ENCODE measurements at places on chromosomes 7 and 10.
A peak's percentile ranks its signal among the peaks of the same experiment; 100 is the strongest.

- H3K4me1 ChIP-seq, result peaks cover 1% of the 10 kb centered on the region
- no peaks in the 10 kb centered on the region for H3K27me3 ChIP-seq
- DNase-seq, result no peak
- peaks cover 23% of the 10 kb centered on the region for H3K36me3 ChIP-seq
- peak overlapping the region; percentile 42 for H3K27ac ChIP-seq
Measured at GRCh38 chr10:96641396-96642295, 54.8 kb upstream of the TM9SF3 start.

DNA sequence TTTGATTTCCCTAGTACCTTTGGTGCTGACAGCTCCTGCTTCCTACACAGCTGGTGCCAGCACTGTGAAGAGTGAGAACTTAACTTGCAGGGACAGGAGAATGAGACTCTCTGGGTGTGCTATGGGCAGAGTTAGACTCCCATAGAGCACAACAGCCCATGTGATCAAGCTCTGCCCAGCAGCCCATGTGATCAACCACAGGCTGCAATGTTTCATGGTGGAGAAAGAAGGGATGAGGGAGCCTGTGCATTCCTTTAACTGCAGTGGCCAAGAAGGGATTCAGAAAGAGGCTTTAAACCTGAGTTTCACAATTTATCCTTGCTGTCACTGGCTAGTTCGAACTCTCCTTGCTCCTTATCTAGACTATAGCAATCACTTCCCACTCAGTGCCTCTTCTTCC lies 10.0 kb upstream of the MEST start:
- no peak for DNase-seq
- no peak overlapping the region for H3K27ac ChIP-seq
- no peaks in the 10 kb centered on the region for H3K36me3 ChIP-seq
- peaks cover 16% of the 10 kb centered on the region for H3K4me1 ChIP-seq

- no peak overlapping the region for H3K27ac ChIP-seq
- DNase-seq, result no peak
- no peaks in the 10 kb centered on the region for H3K27me3 ChIP-seq
Measured at GRCh38 chr7:81583090-81583489, 186.8 kb downstream of the HGF start.

DNA sequence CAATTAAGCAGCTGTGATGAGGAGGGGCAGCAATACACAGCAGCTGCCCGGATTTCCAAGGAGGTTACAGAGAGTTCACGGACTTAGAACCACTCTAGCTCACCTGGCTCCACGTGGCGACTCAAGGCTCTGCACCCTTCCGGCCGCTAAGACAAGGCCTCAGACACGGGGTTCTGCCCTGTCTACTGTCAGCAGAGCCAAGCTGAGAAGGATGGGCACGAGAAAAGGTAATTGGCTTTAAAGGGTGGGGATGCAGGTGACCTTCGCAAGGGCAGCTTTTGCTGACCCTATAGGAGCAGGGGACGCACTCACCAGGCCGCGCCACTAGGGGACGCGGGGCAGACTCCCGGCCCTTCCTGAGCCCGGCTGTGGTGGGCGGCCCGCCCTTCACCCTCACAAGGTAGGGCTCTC lies 152.4 kb downstream of the KIF20B start:
- H3K4me1 ChIP-seq, result no peaks in the 10 kb centered on the region
- DNase-seq, result no peak
- H3K4me3 ChIP-seq, result no peak overlapping the region
- no peak overlapping the region for H3K27ac ChIP-seq

- H3K4me1 ChIP-seq, result peaks cover 20% of the 10 kb centered on the region
- DNase-seq, result peak; percentile 68
- H3K4me3 ChIP-seq, result peak overlapping the region; percentile 22
- H3K27ac ChIP-seq, result no peak overlapping the region
- peaks cover 99% of the 10 kb centered on the region for H3K27me3 ChIP-seq
- H3K36me3 ChIP-seq, result peaks cover 10% of the 10 kb centered on the region
Measured at GRCh38 chr10:101141616-101142532, 10.8 kb downstream of the TLX1 start.

DNA sequence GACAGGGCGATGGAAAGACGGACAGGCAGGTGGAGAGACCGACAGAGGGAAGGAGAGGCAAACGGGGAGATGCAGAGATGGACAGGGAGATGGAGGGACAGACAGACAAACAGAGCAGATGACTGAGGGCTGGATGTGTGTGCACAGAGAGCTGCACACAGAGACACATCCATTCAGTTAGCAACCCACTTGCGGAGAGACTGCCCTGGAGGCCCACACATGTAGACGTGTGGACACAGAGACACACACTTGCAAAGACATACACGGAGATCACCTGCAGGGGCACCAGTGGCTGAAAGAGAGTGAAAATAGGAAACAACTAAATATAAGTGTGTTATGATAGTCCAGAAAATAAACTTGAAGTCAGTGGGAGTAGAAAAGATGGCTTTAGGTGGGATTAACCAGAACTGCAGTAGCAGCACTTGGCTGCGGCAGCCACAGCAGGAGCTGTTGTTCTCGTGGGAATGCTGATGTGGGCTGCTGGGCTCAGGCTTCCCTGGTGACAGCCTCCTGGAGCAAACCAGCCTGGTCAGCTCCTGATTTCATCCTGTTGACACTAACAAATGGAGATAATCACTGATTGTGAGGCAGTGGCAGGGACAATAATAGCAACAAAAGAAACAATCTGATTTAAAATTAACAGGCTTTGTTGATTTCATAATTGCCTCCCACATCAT lies 134.1 kb downstream of the CCNY start:
- no peaks in the 10 kb centered on the region for H3K27me3 ChIP-seq
- no peaks in the 10 kb centered on the region for H3K36me3 ChIP-seq
- no peak overlapping the region for H3K27ac ChIP-seq
- H3K4me1 ChIP-seq, result peaks cover 45% of the 10 kb centered on the region
- DNase-seq, result no peak

DNA sequence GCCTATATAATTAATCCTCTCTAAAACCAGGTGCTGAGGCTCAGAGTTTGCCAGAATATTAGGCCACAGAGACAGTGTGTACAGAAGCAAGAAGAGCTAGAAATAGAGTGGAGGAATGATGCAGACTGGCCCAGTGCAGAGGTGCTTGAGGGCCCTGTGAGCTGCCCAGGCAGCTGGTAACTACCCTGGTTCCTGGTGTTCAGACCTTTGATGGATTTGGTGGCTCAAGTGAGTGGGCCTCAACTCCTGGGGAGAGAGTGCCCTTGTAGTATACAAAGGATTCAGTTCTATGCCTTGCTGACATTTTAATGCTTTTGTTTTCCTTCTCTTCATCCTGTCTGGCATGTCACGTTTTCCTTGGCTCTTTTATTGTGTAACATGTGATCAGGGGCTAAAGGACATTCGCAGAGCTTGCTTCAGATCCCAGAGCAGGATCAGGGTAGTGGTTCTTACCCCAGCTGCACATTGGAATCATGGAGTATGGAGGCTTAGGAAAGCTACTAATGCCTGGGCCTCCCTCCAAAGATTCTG lies 20.0 kb downstream of the LRRC4 start:
- H3K27me3 ChIP-seq, result no peaks in the 10 kb centered on the region
- peaks cover 14% of the 10 kb centered on the region for H3K36me3 ChIP-seq
- no peak overlapping the region for H3K27ac ChIP-seq
- no peak overlapping the region for H3K4me3 ChIP-seq
- peaks cover 4% of the 10 kb centered on the region for H3K4me1 ChIP-seq

DNA sequence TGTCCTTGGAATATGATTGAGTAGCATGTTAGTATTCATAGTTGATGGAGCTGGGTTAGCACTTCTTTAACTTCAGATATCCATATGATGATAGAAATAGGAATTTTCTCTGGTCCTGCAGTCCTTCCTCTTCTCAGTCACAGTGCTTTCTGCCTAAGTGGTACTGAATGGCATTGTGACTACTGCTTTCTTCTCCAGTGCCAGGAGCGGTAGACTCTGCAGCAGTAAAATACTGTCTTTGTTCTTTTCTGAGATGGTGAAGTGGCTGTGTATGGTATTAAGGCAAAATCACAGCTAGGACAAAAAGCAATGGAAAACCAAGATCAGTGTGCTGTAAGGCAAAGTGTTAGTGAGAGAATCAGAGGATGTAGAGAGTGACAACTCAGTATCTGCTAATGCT lies 46.6 kb downstream of the C1GALT1 start:
- peaks cover 45% of the 10 kb centered on the region for H3K4me1 ChIP-seq
- H3K27ac ChIP-seq, result no peak overlapping the region
- no peak overlapping the region for H3K4me3 ChIP-seq
- no peaks in the 10 kb centered on the region for H3K27me3 ChIP-seq
- H3K36me3 ChIP-seq, result peaks cover 5% of the 10 kb centered on the region

DNA sequence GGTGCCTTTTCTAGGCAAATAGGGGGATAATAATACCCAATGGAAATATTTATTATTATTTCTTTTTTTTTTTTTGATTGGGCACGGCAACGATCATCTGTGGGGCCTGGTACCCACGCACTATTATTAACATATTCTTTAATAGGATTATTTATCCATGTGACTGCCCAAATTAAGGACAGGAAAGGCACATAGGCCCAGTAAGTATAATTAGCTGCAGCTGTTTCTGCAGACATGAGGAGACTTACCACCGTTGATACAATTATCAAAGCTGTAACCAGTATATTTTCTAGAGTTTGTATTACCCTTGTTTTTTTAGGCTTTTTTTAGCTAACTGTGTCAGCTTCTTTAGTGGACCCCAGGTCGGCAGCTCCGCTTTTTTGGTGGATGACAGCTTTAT lies 25.2 kb upstream of the GUSB start:
- H3K4me1 ChIP-seq, result no peaks in the 10 kb centered on the region
- H3K27me3 ChIP-seq, result peaks cover 18% of the 10 kb centered on the region
- no peak for DNase-seq
- H3K36me3 ChIP-seq, result no peaks in the 10 kb centered on the region

DNA sequence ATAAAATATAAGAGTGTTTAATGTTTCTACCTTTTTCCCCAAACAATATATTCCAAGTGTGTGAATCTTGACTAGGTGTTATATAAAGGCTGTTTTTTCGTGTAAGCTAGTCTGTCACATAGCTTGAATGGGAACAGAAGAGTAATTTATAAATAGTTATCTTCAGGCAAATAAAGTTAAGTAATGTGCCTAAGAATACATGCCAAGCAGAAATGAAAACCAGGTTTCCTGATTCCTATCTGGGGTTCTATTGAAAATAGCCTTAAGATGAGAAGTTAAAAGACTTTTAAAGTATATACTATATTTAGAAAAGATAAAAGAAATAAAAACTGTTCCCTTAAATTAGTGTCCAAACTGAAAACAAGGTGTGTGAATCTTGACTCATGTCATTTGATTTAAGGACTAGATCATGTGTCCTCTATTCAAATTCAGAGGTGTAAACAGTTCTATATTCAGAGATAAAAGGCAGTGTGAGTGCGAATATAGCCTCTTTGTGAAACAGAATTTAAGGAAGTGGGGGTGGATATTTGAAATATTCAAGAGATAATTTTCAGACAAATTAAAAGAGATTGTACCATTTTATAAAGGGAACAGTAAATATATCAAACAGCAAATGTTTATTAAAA lies 247.5 kb downstream of the THSD7A start:
- no peak overlapping the region for H3K4me3 ChIP-seq
- H3K27me3 ChIP-seq, result no peaks in the 10 kb centered on the region
- H3K27ac ChIP-seq, result no peak overlapping the region
- H3K36me3 ChIP-seq, result no peaks in the 10 kb centered on the region
- DNase-seq, result no peak

GRCh38 chr10:4315551-4315950 lies 510.5 kb upstream of the AKR1E2 start:
- no peaks in the 10 kb centered on the region for H3K27me3 ChIP-seq
- no peak overlapping the region for H3K4me3 ChIP-seq
- no peaks in the 10 kb centered on the region for H3K4me1 ChIP-seq

Measured in effector memory CD8-positive, alpha-beta T cell (primary cell).